ENCODE measurements at places on chromosomes 13 and 19. TPM values are rescaled to one million over a fixed set of nuclear protein-coding genes. Genes with fewer than 3 reads are reported as not detected.

DNA sequence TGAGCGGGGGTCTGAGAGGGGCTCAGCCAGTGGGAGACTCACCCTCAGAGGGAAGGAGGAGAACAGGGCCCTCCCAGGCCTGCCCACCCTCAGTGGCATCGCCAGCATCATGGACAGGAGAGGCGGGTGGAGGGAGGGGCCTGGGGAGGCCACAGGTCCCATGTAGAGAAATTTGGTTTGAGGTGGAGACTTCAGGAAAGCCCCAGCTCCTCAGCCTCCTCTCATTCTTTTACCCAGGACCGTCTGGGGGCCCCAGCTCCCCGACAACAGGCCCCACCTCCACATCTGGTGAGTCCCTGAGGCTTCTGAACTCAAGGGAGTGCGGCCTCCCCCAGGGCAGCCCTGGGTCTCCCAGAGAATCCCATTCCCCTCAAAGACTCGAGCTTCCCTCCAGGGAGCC lies 3.1 kb downstream of the LILRB1 start:
- H3K27me3 ChIP-seq, result no peaks in the 10 kb centered on the region
- H3K4me1 ChIP-seq, result no peaks in the 10 kb centered on the region
- DNase-seq, result no peak
- H3K4me3 ChIP-seq, result no peak overlapping the region

DNA sequence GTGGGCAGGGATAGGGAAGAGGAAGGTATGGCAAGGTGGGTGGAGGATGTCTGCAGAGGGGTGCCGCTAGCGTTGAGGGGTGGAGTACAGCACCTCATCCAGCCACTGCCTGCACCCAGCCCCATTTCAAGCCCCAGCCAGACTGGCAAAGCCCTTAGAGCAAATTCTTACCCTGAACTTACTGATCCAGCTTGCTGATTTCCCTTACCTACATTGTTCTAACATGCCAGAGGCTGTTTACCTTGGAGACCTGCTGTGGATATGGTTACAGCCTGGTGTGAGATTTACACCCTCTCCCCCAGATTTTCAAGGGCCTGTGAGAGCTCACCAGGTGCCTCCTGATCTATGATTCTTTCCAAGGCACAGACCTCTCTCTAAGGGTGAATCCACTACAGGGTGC lies 86.0 kb downstream of the ZNF726 start:
- no peak overlapping the region for H3K4me3 ChIP-seq
- no peak for DNase-seq
- no peaks in the 10 kb centered on the region for H3K4me1 ChIP-seq

- H3K27me3 ChIP-seq, result no peaks in the 10 kb centered on the region
- H3K4me3 ChIP-seq, result no peak overlapping the region
- H3K27ac ChIP-seq, result no peak overlapping the region
- H3K36me3 ChIP-seq, result peaks cover 28% of the 10 kb centered on the region
- no peaks in the 10 kb centered on the region for H3K4me1 ChIP-seq
Observed at GRCh38 chr13:114089341-114089740, 43.1 kb downstream of the RASA3 start.

GRCh38 chr19:6343462-6343861 lies 10.1 kb upstream of the ACER1 start:
- H3K36me3 ChIP-seq, result no peaks in the 10 kb centered on the region
- H3K27me3 ChIP-seq, result no peaks in the 10 kb centered on the region
- H3K27ac ChIP-seq, result no peak overlapping the region
- H3K4me3 ChIP-seq, result no peak overlapping the region

- H3K36me3 ChIP-seq, result no peaks in the 10 kb centered on the region
- peaks cover 19% of the 10 kb centered on the region for H3K4me1 ChIP-seq
- peak; percentile 13 for DNase-seq
- peaks cover 40% of the 10 kb centered on the region for H3K27me3 ChIP-seq
- no peak overlapping the region for H3K27ac ChIP-seq
- no peak overlapping the region for H3K4me3 ChIP-seq
Observed at GRCh38 chr13:20128459-20128931, 32.4 kb downstream of the GJA3 start.

The ZNF234 gene
- 2.9 TPM for polyA plus RNA-seq

The TTC9B gene
- polyA plus RNA-seq, result not detected

GRCh38 chr13:45967589-45967988 lies 85.0 kb downstream of the ZC3H13 start:
- no peak overlapping the region for H3K27ac ChIP-seq
- no peak for DNase-seq
- no peaks in the 10 kb centered on the region for H3K4me1 ChIP-seq
- H3K36me3 ChIP-seq, result peaks cover 86% of the 10 kb centered on the region
- H3K27me3 ChIP-seq, result no peaks in the 10 kb centered on the region

- peak overlapping the region; percentile 4 for H3K4me3 ChIP-seq
- DNase-seq, result peak; percentile 16
- no peak overlapping the region for H3K27ac ChIP-seq
- H3K27me3 ChIP-seq, result no peaks in the 10 kb centered on the region
- H3K4me1 ChIP-seq, result peaks cover 27% of the 10 kb centered on the region
- H3K36me3 ChIP-seq, result no peaks in the 10 kb centered on the region
Observed at GRCh38 chr13:30305456-30305970, 1.8 kb downstream of the KATNAL1 start.

- H3K27ac ChIP-seq, result no peak overlapping the region
- no peaks in the 10 kb centered on the region for H3K4me1 ChIP-seq
- H3K36me3 ChIP-seq, result no peaks in the 10 kb centered on the region
- peak overlapping the region; percentile 22 for H3K4me3 ChIP-seq
Observed at GRCh38 chr13:38180670-38181069, 169.0 kb upstream of the UFM1 start.

DNA sequence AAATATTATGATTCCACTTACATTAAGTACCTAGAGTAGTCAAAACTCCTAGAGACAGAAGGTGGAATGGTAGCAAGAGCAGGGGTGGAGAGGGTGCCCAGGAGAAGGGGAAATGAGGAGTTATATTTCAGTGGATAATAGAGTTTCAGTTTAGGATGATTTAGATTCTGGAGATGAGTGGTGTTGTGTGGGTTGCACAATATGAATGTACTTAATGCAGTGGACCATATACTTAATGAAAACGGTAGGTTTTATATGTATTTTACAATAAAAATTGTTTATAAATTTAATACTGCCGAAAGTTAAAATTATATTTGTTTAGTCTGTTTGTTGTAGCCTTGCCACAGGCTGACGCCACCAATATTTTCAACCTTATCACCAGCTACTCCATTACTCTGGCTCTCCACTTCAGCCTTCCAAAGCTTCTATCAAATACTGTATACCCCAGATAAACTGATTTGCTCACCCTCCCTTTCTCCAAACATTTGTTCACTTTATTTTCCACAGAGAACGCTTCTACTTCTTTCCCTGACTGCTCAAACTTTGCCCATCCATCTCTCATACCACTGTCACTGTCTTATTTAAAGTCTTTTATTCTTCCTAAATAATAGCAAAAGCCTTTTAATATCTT lies 1.4 kb upstream of the RBM26 start:
- H3K4me1 ChIP-seq, result peaks cover 39% of the 10 kb centered on the region
- no peaks in the 10 kb centered on the region for H3K27me3 ChIP-seq
- no peak overlapping the region for H3K27ac ChIP-seq
- H3K4me3 ChIP-seq, result peak overlapping the region; percentile 88
- no peaks in the 10 kb centered on the region for H3K36me3 ChIP-seq
- DNase-seq, result no peak

GRCh38 chr19:50328224-50328872 lies 829 bp downstream of the KCNC3 start:
- no peak overlapping the region for H3K4me3 ChIP-seq
- peaks cover 64% of the 10 kb centered on the region for H3K4me1 ChIP-seq
- no peak for DNase-seq
- peaks cover 4% of the 10 kb centered on the region for H3K27me3 ChIP-seq

The FREM2 gene
- polyA plus RNA-seq, result not detected

The MATK gene
- 4.7 TPM for polyA plus RNA-seq

DNA sequence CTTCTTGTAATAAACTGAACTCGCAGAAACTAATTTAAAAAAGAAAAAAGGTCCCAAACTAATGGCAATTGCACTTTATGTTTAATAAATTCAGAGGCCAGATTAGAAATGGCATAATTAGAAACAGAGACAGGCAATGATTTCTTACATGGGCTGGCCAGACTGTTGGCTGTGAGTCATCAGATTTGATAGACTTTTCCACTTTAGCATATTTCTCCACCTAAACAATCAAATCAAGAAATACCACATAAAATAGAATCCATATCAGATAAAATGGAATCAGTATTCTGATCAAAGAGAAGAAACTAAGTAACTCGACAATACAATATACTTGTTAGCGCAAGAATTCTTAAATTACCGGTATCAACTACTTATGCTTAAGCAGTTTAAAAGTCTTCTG lies 29.0 kb downstream of the EXOSC8 start:
- no peak for DNase-seq
- no peak overlapping the region for H3K27ac ChIP-seq
- no peaks in the 10 kb centered on the region for H3K27me3 ChIP-seq

GRCh38 chr19:50713556-50714236 lies 5.9 kb downstream of the SHANK1 start:
- no peaks in the 10 kb centered on the region for H3K4me1 ChIP-seq
- H3K27ac ChIP-seq, result no peak overlapping the region
- H3K36me3 ChIP-seq, result no peaks in the 10 kb centered on the region
- H3K27me3 ChIP-seq, result no peaks in the 10 kb centered on the region
- H3K4me3 ChIP-seq, result no peak overlapping the region

DNA sequence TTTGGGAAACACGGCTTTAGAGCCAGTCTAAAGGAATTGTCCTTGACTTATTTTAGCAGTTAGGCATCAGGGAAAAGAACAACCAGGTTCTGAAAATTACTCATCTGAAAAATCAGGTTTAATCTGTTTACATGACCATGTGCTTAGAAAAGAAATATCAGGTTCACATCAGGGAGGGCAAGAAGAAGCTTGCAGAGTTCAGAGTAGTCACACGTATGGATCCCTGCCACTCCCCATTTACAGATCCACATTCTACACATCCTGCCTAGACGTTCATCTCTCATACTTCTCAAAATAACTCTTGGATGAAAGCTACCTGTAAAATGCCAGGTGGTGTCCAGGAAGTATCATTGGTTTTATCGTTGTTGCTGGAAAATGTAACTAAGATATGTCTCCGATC lies 14.0 kb upstream of the PHF11 start:
- H3K36me3 ChIP-seq, result peaks cover 91% of the 10 kb centered on the region
- H3K4me3 ChIP-seq, result no peak overlapping the region

- H3K36me3 ChIP-seq, result no peaks in the 10 kb centered on the region
- DNase-seq, result peak; percentile 87
Observed at GRCh38 chr13:40389081-40389641, 277.3 kb downstream of the FOXO1 start.

GRCh38 chr13:23990455-23990854 lies 93.2 kb upstream of the C1QTNF9B start:
- H3K27ac ChIP-seq, result no peak overlapping the region
- H3K4me3 ChIP-seq, result no peak overlapping the region

- no peaks in the 10 kb centered on the region for H3K27me3 ChIP-seq
- no peak overlapping the region for H3K27ac ChIP-seq
- no peaks in the 10 kb centered on the region for H3K36me3 ChIP-seq
- H3K4me1 ChIP-seq, result no peaks in the 10 kb centered on the region
Observed at GRCh38 chr19:30890033-30890432, 459.2 kb downstream of the TSHZ3 start.

DNA sequence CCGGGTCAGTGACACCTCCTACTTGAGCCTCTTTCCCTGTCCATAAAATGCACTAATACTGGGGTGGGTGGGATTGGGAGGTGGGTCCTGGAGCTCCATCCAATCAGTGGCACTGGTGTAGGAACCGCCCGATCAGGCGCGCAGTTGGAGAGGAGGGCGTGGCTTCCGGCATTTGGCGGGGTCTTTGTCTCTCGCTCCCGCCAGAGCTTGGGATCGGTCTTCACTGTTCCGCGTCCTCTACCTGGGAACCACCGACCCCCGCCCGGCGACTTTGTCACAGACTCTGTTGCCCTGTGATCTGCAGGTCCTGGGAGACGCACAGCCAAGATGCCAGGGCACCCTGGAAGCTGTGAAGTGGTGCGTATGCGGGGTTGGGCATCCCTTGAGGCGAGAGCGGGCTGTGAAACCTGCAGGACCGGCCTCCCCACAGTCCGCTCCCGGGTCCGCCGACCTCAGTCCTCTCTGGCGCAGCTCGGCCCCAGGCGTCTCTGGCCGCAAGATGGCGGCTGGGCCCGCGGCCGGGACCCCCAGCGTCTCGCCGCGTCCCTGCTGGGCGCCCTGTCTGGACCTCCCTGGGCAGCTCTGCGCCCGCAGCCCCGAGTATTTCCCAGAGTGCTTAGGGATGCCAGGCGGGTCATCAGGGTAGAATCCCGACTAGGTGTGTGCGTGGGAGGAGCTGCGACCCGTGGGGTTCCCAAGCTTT lies 41.6 kb upstream of the ZNF730 start:
- H3K27me3 ChIP-seq, result no peaks in the 10 kb centered on the region
- H3K36me3 ChIP-seq, result no peaks in the 10 kb centered on the region
- no peak overlapping the region for H3K4me3 ChIP-seq

- no peak overlapping the region for H3K4me3 ChIP-seq
- H3K27ac ChIP-seq, result no peak overlapping the region
- no peaks in the 10 kb centered on the region for H3K36me3 ChIP-seq
- H3K4me1 ChIP-seq, result no peaks in the 10 kb centered on the region
Observed at GRCh38 chr13:21625366-21625765, 21.4 kb upstream of the MICU2 start.

- peak within 1 kb of the TSS; percentile 93 for H3K4me3 ChIP-seq
- peaks cover 34% of the 10 kb centered on the region for H3K4me1 ChIP-seq
- no peaks in the 10 kb centered on the region for H3K36me3 ChIP-seq
Observed at GRCh38 chr13:27171244-27171826, at the start of gene USP12. USP12 (minus strand) TSS chr13:27171811; CDS start chr13:27171639, 172 bp downstream.

DNA sequence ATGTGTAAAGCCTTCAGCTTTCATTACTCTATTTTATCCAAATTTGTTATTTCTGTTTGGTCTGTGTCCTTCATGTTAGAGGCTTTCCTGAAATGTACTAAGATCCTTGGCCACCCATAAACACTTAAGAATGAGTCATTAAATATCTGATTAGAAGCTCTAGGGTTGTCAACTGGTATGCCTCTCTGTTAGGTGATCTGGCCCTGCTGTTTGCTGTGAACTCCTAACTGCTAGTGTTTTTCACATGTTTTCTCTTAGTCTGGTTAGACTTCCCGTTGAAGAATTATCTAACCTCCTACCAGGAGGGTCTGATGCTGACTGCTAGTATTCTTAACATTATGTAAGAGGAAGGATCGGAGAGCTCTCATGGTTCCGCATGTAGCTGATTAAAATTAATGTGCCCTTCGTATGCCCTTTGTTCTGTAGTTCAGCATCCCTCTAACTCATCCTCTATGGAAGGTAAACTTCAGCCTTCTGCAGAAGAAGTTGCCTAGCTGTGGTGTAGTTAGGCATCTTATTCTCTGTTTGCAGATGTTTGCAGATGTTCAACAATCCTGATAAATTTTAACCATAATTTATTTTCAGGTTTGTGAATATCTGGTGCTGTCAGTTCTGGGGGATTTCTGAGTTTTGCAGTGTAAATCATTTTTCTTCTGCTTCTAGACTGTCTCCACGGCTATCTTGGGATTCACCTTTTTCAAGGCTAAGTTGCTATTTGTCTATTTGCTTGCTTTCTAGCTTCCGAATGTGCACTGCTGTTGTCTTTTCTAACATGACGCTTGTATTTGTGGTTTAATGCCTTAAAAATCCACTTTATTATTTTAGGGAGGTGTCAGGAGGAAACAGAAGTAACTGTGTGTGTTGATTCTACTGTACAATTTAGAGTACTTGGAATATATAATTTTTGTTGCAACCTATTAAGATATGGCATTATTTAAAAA lies 207.2 kb upstream of the SPRY2 start:
- no peak overlapping the region for H3K4me3 ChIP-seq
- no peaks in the 10 kb centered on the region for H3K27me3 ChIP-seq
- H3K4me1 ChIP-seq, result no peaks in the 10 kb centered on the region
- no peaks in the 10 kb centered on the region for H3K36me3 ChIP-seq

The ZNF460 gene
- 4.5 TPM for polyA plus RNA-seq

The FBL gene
- 142 TPM for polyA plus RNA-seq

The RASAL3 gene
- 64.3 TPM for polyA plus RNA-seq

- no peaks in the 10 kb centered on the region for H3K27me3 ChIP-seq
- no peaks in the 10 kb centered on the region for H3K4me1 ChIP-seq
- no peak for DNase-seq
- H3K27ac ChIP-seq, result no peak overlapping the region
Observed at GRCh38 chr13:20222553-20222952, 9.6 kb downstream of the GJB6 start.

Measured in CD4-positive, CD25-positive, alpha-beta regulatory T cell (primary cell).